ENCODE measurements at places on chromosomes 3 and 15. TPM values are rescaled to one million over a fixed set of nuclear protein-coding genes. Genes with fewer than 3 reads are reported as not detected.

The GP9 gene
- not detected for total RNA-seq

The PLIN1 gene
- total RNA-seq: 39.7 TPM

The GASK1A gene
- 12.0 TPM for total RNA-seq

The NECTIN3 gene
- total RNA-seq: 39.1 TPM

The TRH gene
- 0.52 TPM for total RNA-seq

The SNTN gene
- total RNA-seq: not detected

The RTP1 gene
- total RNA-seq: not detected

The GHSR gene
- total RNA-seq: not detected

The PROK2 gene
- 0.52 TPM for total RNA-seq

The IREB2 gene
- 35.0 TPM for total RNA-seq

The GOLGA8N gene
- 5.2 TPM for total RNA-seq

The RETNLB gene
- total RNA-seq: not detected

The EIF4G1 gene
- total RNA-seq: 162 TPM

The SI gene
- not detected for total RNA-seq

The FLNB gene
- total RNA-seq: 80.9 TPM

The FBN1 gene
- 439 TPM for total RNA-seq

The TRAT1 gene
- total RNA-seq: under 0.01 TPM

The ZNF662 gene
- total RNA-seq: 11.0 TPM

The GP5 gene
- under 0.01 TPM for total RNA-seq

The NEK4 gene
- total RNA-seq: 11.5 TPM

The P2RY13 gene
- 2.6 TPM for total RNA-seq

The ATP6V1A gene
- total RNA-seq: 37.6 TPM

The LRTM1 gene
- total RNA-seq: 106 TPM

The NPAP1 gene
- not detected for total RNA-seq

The DISP2 gene
- total RNA-seq: under 0.01 TPM

The TRA2B gene
- total RNA-seq: 136 TPM

The CTXND1 gene
- 0.52 TPM for total RNA-seq

Measured in skeletal muscle tissue (tissue), 5 donors.